Lung microvascular endothelial cell (primary cell): ENCODE measurements at places on chromosomes 3 and 15. TPM values are rescaled to one million over a fixed set of nuclear protein-coding genes. Genes with fewer than 3 reads are reported as not detected.

DNA sequence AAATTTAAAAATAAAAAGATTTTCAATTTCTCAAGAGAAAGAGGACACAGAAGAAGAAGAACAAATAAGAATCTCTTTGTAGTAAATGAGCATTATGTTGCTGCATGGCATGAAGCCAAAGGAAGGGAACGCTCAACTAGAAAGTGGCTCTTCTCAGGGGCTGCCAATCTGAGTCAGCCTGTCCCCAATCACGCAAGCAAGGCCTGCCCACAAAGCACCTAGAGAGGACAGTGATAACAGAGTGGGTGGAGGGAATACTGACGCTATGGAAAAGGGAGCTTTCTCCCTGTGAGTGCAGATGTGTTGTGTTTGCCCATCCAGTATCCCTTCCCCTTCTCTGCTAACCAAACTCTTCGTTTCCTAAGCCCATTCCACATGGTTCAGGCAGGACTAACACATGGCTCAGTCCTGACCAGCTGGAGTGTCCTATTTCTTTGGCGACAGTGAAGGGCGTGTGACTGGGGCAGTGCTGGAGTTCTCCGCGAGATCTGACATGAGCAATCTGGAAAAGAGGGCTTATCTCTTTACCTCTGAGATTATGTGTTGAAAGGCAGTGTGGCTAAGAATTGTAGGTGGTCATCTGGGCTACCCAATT, 14.2 kb downstream of the FBN1 start:
- DNase-seq = peak; percentile 45

GRCh38 chr3:151837057-151837456, 23.1 kb downstream of the AADAC start:
- peak; percentile 73 for DNase-seq

DNA sequence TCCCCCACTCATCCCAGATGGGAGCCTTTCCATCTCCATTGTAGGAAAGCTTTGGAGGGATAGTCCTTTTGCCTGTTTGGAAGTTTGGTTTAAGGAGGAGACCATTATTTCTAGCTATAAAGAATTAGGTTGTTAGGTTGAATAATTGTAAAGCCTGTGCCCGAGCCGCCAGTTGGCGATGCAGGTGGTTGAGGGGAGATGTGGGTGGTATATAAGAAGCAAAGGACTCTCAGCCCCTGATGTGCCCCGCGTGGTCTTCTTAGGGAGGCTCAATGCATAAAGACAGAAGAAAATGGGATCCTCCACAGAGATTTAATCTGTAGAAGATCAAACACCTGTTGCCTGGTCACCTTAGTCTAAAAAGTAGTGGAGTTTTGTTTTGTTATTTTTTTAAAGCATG, 55.7 kb downstream of the CHDH start:
- DNase-seq = no peak

GRCh38 chr3:194971965-194972364, 286.3 kb downstream of the FAM43A start:
- no peak for DNase-seq

MTHFS gene
- total RNA-seq = 13.9 and 16.1 TPM in 2 replicates
